ENCODE measurements at places on chromosomes 7 and 10. TPM values are rescaled to one million over a fixed set of nuclear protein-coding genes. Genes with fewer than 3 reads are reported as not detected.

DNA sequence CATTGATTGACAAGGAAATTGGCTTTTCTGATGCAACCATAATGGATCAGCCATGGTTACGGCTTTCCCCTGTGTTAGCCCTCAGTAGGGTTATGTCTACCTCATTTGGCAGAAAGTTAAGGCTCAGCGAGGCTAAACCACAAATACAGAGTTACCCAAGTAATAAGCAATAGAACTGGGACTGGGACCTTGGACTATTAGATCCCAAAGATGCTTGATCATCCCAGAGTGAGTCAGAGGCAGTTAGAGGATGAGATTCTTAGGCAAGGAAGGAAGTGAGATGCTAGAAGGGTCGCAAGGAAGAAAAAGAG is 401.4 kb downstream of the TNS3 start:
- no peaks in the 10 kb centered on the region for H3K36me3 ChIP-seq
- H3K27ac ChIP-seq, result no peak overlapping the region
- no peak overlapping the region for H3K4me3 ChIP-seq

DNA sequence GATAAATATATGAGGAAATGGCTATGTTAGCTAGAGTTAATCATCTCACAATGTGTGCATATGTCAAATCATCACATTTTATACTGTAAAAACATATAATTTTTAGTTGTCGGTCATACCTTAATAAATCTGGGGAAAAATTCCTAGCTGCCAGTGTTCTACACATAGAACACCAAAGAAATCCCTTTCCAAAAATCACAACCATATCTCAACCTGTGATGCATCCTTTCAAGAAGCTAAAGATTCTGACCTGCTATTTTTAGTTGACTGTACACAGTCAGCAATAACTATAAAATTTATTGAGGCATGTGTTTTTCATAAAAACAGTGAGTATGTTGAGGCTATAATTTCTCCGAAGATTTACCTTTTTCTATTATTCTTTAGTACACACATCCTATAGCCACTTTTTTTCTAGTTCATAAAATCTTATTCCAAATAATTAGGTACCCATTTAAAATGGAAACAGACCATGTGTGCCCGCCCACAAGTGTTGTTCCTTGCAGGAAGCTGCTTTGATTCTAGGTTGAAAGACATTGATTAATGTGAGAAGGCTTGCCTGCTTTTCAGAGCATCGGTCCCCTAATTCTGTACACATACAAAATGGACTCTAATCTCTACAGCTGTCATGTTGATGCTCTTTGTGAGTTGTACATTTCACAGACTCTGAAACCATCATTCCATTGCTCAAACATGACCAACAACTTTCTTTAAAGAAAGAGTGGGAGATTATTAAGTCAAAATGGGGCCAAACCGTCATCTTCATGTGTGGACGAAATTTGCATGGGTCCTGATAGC is 117.5 kb upstream of the LRRN3 start:
- no peaks in the 10 kb centered on the region for H3K27me3 ChIP-seq
- H3K27ac ChIP-seq, result no peak overlapping the region
- DNase-seq, result no peak

GRCh38 chr7:1693419-1693990 is 23.4 kb downstream of the ELFN1 start:
- H3K4me3 ChIP-seq, result no peak overlapping the region
- no peak for DNase-seq
- H3K27ac ChIP-seq, result no peak overlapping the region
- H3K27me3 ChIP-seq, result peaks cover 2% of the 10 kb centered on the region
- no peaks in the 10 kb centered on the region for H3K4me1 ChIP-seq
- H3K36me3 ChIP-seq, result no peaks in the 10 kb centered on the region

DNA sequence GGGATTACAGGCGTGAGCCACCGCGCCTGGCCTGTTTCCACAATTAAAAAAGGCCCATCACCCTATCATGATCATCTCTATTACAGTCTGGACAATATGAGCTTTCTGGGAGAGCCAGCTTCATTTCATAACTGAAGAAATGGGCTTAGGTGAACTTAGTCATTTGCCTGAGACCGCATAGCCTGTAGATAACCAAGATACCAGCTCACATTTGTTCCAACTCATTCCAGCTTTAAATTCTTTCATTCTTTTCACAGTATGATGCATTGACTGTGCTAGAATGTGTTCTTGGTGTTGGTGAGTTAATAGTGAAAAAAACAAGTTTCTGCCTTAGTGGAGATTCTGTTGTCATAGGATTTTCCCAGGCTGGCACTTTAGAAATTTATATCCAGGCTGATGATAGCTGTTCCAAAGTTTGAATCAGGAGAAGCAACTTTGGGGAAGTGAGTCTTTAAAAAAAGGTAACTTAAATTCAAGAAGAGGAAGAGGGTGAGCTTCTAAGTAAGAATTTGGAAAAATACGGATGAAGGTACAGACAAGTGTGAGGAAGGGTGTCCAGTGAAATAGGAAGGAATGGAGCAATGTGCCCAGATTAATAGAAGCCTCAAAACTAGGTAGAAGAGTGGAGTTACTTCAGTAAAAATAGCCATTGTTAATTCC is 2.1 kb upstream of the H2AZ2 start:
- no peak for DNase-seq
- H3K4me1 ChIP-seq, result peaks cover 3% of the 10 kb centered on the region
- no peak overlapping the region for H3K27ac ChIP-seq
- H3K27me3 ChIP-seq, result no peaks in the 10 kb centered on the region

DNA sequence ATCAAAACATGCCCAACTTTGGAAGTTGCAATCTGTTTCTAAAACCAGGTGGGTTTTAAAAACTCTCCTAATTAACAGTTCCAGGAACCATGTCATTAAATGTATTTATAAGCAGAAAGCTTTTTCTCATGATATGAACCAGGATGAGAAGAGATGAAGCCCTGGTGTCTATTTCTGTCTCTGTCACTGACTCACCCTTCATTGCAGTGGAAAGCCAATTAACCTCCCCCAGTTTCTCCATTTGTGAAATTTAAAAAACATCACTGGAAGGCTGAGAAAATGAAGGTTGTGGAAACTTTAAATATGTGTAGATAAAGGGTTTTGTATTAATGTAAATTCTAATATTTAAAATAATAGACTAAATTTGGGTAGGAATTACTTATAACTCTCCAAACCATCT is 1088.0 kb downstream of the SORCS1 start:
- H3K27me3 ChIP-seq, result no peaks in the 10 kb centered on the region
- no peaks in the 10 kb centered on the region for H3K36me3 ChIP-seq
- H3K27ac ChIP-seq, result no peak overlapping the region
- H3K4me1 ChIP-seq, result no peaks in the 10 kb centered on the region
- no peak for DNase-seq

DNA sequence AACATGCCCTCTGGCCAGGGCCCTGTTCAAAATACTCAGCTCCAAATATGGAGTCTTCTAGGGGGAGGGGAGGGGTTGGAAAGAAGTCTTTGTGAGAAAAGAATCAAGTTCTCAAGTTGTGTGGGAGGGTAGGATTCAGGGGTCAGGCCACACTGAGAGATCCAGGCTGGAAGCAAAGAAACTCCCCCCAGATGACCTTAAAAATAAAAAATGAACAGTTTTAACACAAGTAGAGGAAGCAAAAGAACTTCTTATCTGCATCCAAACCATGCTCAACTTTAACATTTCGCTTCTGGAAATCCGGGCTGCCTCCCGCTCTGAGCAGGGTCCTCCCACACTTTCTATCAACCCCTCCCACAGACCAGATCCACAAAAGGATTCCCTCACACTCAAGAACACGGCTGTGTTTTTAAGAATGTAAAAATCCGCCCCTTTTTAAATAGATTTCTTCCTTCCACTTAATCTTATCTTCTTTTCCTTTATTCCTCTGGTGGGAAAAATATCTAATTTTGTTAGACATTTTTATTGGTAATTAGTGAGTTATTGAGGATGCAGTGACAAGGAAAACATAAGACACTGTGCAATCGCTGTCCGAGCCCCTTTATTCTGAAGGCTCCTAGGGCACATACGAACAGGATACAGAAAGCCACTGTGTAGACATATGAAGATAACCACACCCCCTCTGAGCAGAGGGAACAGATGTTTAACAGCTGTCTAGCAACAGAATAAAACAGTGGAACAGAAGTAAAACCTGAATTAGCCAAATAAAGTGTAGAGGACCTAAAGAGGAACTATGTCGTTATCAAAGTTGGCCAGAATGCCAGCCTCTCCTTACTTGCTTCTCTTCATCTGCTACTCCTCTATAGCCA is 43.8 kb downstream of the CYTH3 start:
- H3K27ac ChIP-seq, result peak overlapping the region; percentile 67
- H3K36me3 ChIP-seq, result no peaks in the 10 kb centered on the region
- DNase-seq, result peak; percentile 41
- peak overlapping the region; percentile 39 for H3K4me3 ChIP-seq
- no peaks in the 10 kb centered on the region for H3K27me3 ChIP-seq

GRCh38 chr10:97020452-97021400 is 165.0 kb downstream of the SLIT1 start:
- no peak for DNase-seq
- H3K4me3 ChIP-seq, result no peak overlapping the region
- H3K27me3 ChIP-seq, result no peaks in the 10 kb centered on the region
- no peaks in the 10 kb centered on the region for H3K36me3 ChIP-seq
- peaks cover 5% of the 10 kb centered on the region for H3K4me1 ChIP-seq

- H3K27me3 ChIP-seq, result no peaks in the 10 kb centered on the region
- H3K4me1 ChIP-seq, result no peaks in the 10 kb centered on the region
- DNase-seq, result no peak
Measured at GRCh38 chr7:86949052-86949778, 110.2 kb downstream of the ELAPOR2 start.

GRCh38 chr7:88104732-88105131 is 115.1 kb downstream of the SRI start:
- no peaks in the 10 kb centered on the region for H3K27me3 ChIP-seq
- no peaks in the 10 kb centered on the region for H3K36me3 ChIP-seq
- no peak overlapping the region for H3K27ac ChIP-seq
- no peaks in the 10 kb centered on the region for H3K4me1 ChIP-seq
- H3K4me3 ChIP-seq, result no peak overlapping the region
- DNase-seq, result no peak

DNA sequence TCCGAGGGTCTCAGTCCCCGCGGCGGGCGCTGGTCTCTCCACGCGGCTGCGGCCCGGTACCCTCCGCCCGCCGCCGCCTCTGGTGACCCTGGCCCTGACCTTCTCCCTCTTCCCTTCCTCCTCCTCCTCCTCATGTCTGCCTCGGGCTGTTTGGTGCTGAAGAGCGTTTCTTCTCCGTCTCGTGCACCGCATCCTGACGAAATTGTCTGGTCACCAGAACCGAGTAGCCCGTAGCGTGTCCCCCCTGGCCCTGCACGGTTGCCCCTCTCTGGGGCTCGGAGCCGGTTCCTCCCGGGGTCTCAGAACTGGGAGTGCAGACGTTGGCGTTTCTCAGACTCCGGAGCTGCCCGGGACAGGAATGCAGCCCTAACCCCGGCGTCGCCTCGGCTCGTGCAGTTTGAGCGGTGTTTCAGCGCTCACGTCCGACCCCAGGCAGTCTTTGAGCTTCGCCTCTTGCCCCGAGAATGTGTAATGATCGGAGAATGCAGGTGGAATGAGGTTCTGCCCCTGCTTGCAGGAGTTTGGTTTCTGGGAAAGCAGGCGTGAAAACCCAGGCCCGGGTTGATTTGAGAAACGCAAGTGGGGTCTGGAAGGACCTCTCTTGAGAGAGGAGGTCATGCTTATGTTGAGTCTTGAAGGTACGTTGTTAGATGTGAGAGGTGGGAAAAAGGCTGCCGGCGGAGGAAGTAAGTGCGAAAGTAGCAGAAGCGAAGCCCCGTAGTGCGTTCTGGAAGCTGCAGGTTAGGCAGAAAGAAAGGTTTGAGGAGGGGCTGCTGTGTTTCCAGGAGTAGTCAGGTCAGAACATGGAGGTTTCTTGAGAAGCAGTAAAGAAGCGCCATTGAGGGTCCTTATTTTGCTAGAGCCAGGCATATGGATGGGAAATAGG is 743 bp downstream of the RBM17 start:
- no peak for DNase-seq
- peak overlapping the region; percentile 95 for H3K4me3 ChIP-seq
- H3K27ac ChIP-seq, result peak overlapping the region; percentile 85
- H3K27me3 ChIP-seq, result no peaks in the 10 kb centered on the region

- DNase-seq, result no peak
- no peaks in the 10 kb centered on the region for H3K27me3 ChIP-seq
- H3K4me1 ChIP-seq, result no peaks in the 10 kb centered on the region
- no peak overlapping the region for H3K4me3 ChIP-seq
Measured at GRCh38 chr7:102024769-102025391, 207.5 kb downstream of the CUX1 start.

GRCh38 chr7:100080907-100081534 is 502 bp downstream of the ZNF3 start:
- DNase-seq, result peak; percentile 31
- peaks cover 4% of the 10 kb centered on the region for H3K4me1 ChIP-seq
- peaks cover 9% of the 10 kb centered on the region for H3K36me3 ChIP-seq
- peak overlapping the region; percentile 93 for H3K27ac ChIP-seq

DNA sequence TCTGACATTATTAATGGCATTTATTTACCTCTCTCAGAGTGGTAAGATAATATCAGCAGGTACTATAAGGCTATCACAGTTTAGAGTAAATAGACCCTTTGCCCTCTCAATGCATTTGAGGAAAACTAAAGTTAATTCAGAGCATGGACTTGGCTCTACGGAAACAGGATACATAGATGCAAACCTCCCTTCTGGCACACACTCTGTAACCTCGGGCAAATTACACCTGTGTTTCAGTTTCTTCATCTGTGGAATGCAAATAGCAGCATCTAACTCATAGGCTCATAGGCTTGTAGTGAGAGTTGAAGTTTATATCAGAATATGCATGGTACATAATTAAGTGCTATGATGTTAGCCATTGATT is 5.6 kb downstream of the RAPGEF5 start:
- no peaks in the 10 kb centered on the region for H3K4me1 ChIP-seq
- no peak overlapping the region for H3K4me3 ChIP-seq
- no peak overlapping the region for H3K27ac ChIP-seq
- H3K27me3 ChIP-seq, result peaks cover 10% of the 10 kb centered on the region
- DNase-seq, result no peak

DNA sequence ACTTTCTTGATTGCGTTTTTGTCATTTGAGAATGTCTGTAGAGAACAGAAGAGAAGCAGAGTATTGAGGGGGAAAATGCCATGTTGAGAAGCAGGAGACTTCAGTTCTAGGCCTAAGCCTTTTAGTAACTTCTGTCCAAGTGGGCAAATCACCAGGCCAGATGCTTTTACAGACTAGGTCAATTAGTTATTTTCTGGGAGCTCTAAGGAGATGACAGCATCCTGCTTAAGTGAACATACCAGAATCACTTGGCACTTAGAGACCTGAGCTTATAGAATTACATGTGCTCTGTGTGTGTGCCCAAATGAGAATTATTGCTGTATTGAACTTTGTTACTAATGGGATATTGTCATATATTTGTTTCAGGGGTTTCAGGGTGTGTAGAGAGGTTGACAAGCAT is 24.0 kb downstream of the AGK start:
- no peak overlapping the region for H3K27ac ChIP-seq
- DNase-seq, result no peak
- no peaks in the 10 kb centered on the region for H3K27me3 ChIP-seq
- no peaks in the 10 kb centered on the region for H3K36me3 ChIP-seq
- H3K4me3 ChIP-seq, result no peak overlapping the region

GRCh38 chr10:71059054-71059818 is 153.1 kb upstream of the UNC5B start:
- no peak for DNase-seq
- H3K4me3 ChIP-seq, result no peak overlapping the region
- no peak overlapping the region for H3K27ac ChIP-seq
- no peaks in the 10 kb centered on the region for H3K36me3 ChIP-seq

The XRCC2 gene
- under 0.01 TPM for total RNA-seq

The TMEM243 gene
- total RNA-seq, result 25.6 TPM

All from fibroblast of lung (primary cell).